ENCODE measurements at places on chromosomes 3 and 15.

DNA sequence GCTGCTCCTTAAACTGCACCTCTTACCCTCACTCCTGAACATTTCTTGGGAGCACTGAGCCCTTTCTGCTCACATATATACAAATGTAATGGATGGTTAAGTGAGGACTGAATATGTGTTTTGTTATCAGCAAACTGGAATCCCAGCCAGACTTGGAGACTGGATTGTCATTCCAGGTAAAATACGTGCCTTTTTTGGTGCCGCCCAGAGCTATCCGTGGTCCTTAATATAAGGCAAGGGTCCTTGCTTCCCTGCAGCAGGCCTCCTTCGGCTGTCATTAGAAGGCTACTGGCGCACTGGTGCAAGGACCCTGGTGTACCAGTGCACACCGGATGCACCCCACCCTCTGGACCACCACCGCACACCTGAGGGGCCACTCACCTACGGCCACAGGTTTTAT lies 1.1 kb upstream of the GABRB3 start:
- no peak overlapping the region for H3K4me3 ChIP-seq
- H3K27me3 ChIP-seq = no peaks in the 10 kb centered on the region
- no peaks in the 10 kb centered on the region for H3K4me1 ChIP-seq
- no peak for DNase-seq
- no peaks in the 10 kb centered on the region for H3K36me3 ChIP-seq

GRCh38 chr15:27468151-27468591 lies 497.2 kb downstream of the GABRG3 start:
- H3K4me3 ChIP-seq = no peak overlapping the region
- H3K36me3 ChIP-seq = no peaks in the 10 kb centered on the region

GRCh38 chr3:126440709-126440995 lies 35.0 kb downstream of the ZXDC start:
- no peaks in the 10 kb centered on the region for H3K27me3 ChIP-seq
- peaks cover 5% of the 10 kb centered on the region for H3K36me3 ChIP-seq
- no peak overlapping the region for H3K4me3 ChIP-seq
- DNase-seq = no peak
- no peaks in the 10 kb centered on the region for H3K4me1 ChIP-seq

- no peaks in the 10 kb centered on the region for H3K4me1 ChIP-seq
- no peak overlapping the region for H3K27ac ChIP-seq
- no peak for DNase-seq
- H3K36me3 ChIP-seq = no peaks in the 10 kb centered on the region
Measured at GRCh38 chr3:157167371-157168042, 7.6 kb upstream of the CCNL1 start.

DNA sequence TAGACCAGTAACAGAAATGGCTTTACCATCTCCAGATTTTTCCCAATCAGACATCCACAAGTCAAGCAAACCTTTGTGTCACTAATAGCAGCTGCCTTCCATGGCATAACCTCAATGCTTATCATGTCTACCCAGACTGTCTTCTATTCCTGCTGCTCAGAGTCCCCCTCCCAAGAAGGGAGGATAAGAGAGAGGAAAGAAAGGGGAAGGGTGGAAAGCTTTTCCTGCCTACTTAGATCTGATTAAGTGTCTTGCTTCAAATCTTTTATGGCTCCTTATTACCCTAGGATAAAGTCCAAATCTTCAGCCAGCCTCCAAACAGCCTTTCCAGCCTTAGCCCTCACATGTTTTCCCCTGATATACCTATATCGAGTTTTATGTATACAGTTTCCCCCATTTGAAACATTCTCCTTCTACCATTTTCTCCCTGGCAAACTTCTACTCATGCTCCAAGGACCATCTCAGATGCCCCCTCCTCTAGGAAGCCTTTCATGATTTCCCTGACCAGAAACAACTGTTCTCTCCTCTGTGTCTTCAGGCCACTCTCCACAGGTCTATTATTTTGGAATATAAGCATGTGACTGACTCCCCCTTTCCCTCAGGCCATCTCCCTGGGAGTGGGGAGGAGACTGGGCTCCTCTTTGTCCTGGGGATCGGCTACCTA lies 7.9 kb upstream of the SSUH2 start:
- no peaks in the 10 kb centered on the region for H3K4me1 ChIP-seq
- no peaks in the 10 kb centered on the region for H3K27me3 ChIP-seq
- no peak for DNase-seq
- H3K4me3 ChIP-seq = no peak overlapping the region
- no peak overlapping the region for H3K27ac ChIP-seq
- no peaks in the 10 kb centered on the region for H3K36me3 ChIP-seq

DNA sequence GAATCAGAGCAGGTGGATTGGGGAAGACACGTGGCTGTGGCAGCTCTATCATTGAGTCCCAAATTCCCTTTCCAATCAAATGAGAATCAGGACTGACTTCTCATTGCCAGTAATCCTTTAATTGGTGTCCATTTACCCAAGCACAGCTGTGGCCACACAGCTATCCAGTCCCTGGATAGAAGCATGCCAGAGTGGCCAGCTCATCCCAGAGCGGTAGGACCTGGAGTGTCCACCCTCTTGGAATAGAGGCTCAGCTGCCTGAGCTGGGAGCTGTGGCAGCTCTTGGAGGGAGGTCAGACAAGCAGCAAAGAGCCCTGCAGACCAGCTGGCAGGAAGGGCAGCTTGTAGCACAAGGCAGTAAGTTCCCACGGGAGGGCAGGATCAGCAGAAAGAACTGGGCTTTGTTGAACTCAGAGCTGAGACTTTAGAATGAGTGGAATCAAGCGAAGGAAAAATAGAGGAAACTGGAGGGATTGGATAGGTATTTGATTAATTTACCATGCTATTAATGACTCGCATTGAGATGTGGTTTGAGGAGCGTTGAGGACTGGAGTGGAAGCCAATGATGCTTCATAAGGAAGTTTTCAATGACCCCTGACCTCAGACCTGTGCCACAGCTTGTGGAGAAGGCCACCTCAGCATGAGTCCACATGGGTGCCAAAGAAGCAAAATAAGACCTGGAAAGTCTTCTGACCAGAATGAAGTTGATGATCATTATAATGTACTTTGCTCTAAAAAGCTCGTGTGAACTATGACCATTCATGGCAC lies 6.9 kb upstream of the ALPK3 start:
- no peak overlapping the region for H3K27ac ChIP-seq
- H3K4me1 ChIP-seq = no peaks in the 10 kb centered on the region
- no peaks in the 10 kb centered on the region for H3K27me3 ChIP-seq

DNA sequence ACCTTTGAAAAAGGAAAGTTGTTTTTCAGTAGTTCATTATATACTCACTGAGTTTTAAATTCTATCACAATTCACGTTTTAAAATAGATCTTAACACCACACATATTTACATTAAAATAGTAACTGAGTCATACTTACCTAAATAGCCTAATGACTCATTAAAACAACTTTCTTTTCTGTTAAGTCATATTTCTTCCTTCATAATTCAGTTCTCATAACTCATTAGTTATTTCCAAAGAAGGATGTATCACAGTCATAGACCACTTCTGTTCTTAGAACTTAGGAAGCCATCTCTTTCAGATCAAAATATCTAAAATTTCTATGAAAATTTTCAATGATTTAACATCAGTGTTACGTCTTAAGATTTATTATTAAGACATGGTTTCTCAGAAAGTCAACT lies 885.9 kb downstream of the FHIT start:
- H3K27me3 ChIP-seq = no peaks in the 10 kb centered on the region
- no peak overlapping the region for H3K27ac ChIP-seq
- no peaks in the 10 kb centered on the region for H3K36me3 ChIP-seq

DNA sequence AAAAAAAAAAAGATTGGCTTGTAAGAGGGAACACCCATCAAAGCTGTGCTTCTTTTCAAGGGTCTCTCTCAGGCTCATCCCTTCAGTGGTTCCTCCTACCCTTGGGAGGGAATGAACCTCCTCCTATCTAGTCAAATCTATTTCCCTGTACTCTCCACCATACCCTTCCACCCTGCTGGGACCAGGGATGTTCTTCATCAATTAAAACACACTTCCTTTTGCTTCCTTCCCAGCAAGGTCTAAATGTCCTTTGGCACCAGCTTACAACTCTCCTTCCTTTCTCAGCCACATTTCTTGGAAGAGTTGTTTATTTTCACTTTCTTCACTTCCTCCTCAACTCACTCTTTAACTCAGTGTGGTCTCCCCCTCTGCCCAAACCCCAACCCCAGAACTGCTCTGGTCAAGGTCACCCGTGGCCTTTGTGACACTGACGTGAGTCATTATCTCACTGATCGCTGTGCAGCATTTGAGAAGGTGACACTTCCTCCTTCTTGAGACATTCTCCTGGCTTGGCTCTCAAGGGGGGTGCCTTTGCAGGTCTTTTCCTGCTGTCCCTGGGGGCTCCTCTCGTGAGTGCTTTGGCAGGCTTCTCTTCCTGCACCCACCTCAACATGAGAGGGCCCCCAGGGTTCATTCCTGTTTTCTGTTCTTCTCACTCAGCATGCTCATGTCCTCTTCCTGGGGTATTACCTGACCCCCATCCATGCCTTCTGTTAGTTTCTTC lies 210.5 kb upstream of the TLE3 start:
- H3K27ac ChIP-seq = no peak overlapping the region
- H3K4me3 ChIP-seq = no peak overlapping the region
- no peak for DNase-seq
- H3K4me1 ChIP-seq = peaks cover 5% of the 10 kb centered on the region
- H3K36me3 ChIP-seq = no peaks in the 10 kb centered on the region
- H3K27me3 ChIP-seq = no peaks in the 10 kb centered on the region

- no peaks in the 10 kb centered on the region for H3K27me3 ChIP-seq
- no peak overlapping the region for H3K27ac ChIP-seq
- H3K4me1 ChIP-seq = peaks cover 2% of the 10 kb centered on the region
Measured at GRCh38 chr15:36415643-36416042, 163.8 kb upstream of the CDIN1 start.

GRCh38 chr15:61146931-61147230 lies 82.2 kb downstream of the RORA start:
- H3K27me3 ChIP-seq = no peaks in the 10 kb centered on the region
- H3K36me3 ChIP-seq = no peaks in the 10 kb centered on the region
- no peak for DNase-seq
- no peak overlapping the region for H3K4me3 ChIP-seq
- no peak overlapping the region for H3K27ac ChIP-seq
